ENCODE measurements at places on chromosomes 7 and 10. TPM values are rescaled to one million over a fixed set of nuclear protein-coding genes. Genes with fewer than 3 reads are reported as not detected.

Gene UPK3BL1
- total RNA-seq, result 9.8 TPM

Gene GPR85
- 9.2 TPM for total RNA-seq

Gene LRRC4
- 0.33 TPM for total RNA-seq

Gene SOSTDC1
- not detected for total RNA-seq

Gene SLC16A12
- total RNA-seq, result under 0.01 TPM

Gene TUBAL3
- not detected for total RNA-seq

Gene CASTOR2
- 10.9 TPM for total RNA-seq

Gene MKRN1
- 74.0 TPM for total RNA-seq

Gene TMEM140
- total RNA-seq, result 29.7 TPM

Gene MMD2
- total RNA-seq, result not detected

Gene OR6B1
- not detected for total RNA-seq

Gene CPA2
- under 0.01 TPM for total RNA-seq

Gene GCK
- 1.7 TPM for total RNA-seq

Gene VGF
- total RNA-seq, result 0.66 TPM

Gene FANK1
- total RNA-seq, result 2.6 TPM

Gene FGFR2
- 0.17 TPM for total RNA-seq

Gene MYO3A
- not detected for total RNA-seq

Gene ZNF485
- 3.5 TPM for total RNA-seq

Gene KNDC1
- 0.50 TPM for total RNA-seq

Gene DLX6
- not detected for total RNA-seq

Gene HOXA2
- total RNA-seq, result 1.0 TPM

Gene ARMH3
- total RNA-seq, result 14.5 TPM

Gene PNLIPRP1
- not detected for total RNA-seq

Gene NPM3
- 95.3 TPM for total RNA-seq

Gene NRCAM
- 2.1 TPM for total RNA-seq

Gene CYP26C1
- under 0.01 TPM for total RNA-seq

Gene ALOX5
- not detected for total RNA-seq

Gene CYP2C19
- not detected for total RNA-seq

Gene PLXNA4
- total RNA-seq, result 1.2 TPM

Gene GRID2IP
- total RNA-seq, result not detected

Gene CYP3A4
- total RNA-seq, result not detected

Gene GRB10
- 64.1 TPM for total RNA-seq

Gene CLDN3
- total RNA-seq, result not detected

Gene CALCR
- total RNA-seq, result not detected

Gene CSTF2T
- 20.0 TPM for total RNA-seq

Gene TMEM273
- not detected for total RNA-seq

Gene TSPAN12
- 1.5 TPM for total RNA-seq

Gene TAS2R41
- total RNA-seq, result not detected

Gene NKX1-2
- total RNA-seq, result not detected

Gene CAMK2B
- total RNA-seq, result 0.26 TPM

Gene PON1
- not detected for total RNA-seq

Gene LHFPL3
- not detected for total RNA-seq

Gene OPALIN
- not detected for total RNA-seq

Gene CHST3
- 29.9 TPM for total RNA-seq

Gene RAB19
- total RNA-seq, result not detected

Gene FAM20C
- 52.9 TPM for total RNA-seq

Gene GHITM
- total RNA-seq, result 259 TPM

Gene PTF1A
- not detected for total RNA-seq
